Osteocyte (in vitro differentiated cells): ENCODE measurements at places on chromosomes 6 and 20. TPM values are rescaled to one million over a fixed set of nuclear protein-coding genes. Genes with fewer than 3 reads are reported as not detected.

Gene MYO6
- total RNA-seq = 61.6 and 62.6 TPM in 2 replicates

Gene NFKBIE
- total RNA-seq = 11.1 and 13.1 TPM in 2 replicates

Gene TRIM31
- total RNA-seq = not detected in 2 replicates

Gene ARMC12
- 1.3 and 2.5 TPM in 2 replicates for total RNA-seq

Gene FRK
- total RNA-seq = 0.03 and 0.05 TPM in 2 replicates
